ENCODE measurements at places on chromosomes 16 and 17.
A peak's percentile ranks its signal among the peaks of the same experiment; 100 is the strongest.

DNA sequence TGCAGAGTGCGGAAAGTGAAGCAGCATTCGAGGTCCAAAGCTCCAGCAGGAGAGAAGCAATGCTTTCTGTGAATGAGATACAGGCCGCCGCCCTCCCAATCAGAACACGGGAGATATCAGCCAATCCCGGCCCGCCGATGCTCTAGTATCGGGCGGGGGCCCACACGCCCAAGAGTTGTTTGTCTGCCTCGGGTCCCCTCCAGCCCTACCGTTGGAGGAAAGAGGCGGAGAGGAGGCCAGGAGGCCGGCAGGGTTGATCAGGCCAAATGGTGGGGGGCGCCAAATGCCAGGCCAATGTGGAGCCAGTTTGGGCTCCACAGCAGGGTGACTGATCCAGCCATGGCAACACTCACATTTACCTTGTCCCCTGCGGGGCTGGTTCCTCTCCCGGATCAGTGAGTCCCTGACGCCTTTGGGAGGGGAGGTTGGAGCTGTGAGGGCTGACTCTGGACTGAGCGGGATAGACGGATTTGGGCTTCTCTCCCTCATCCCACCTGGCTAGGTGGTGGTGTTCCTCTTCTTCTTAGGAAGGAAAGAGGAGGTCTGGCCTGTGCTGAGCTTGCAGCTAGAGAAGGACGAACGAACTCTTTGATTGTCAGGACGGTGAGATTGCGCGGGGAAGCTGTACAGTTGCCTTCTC lies 10.4 kb upstream of the CUEDC1 start:
- no peaks in the 10 kb centered on the region for H3K36me3 ChIP-seq
- H3K4me3 ChIP-seq: no peak overlapping the region
- H3K27ac ChIP-seq: no peak overlapping the region

GRCh38 chr16:24091125-24091524 lies 165.0 kb upstream of the CACNG3 start:
- no peaks in the 10 kb centered on the region for H3K27me3 ChIP-seq
- H3K27ac ChIP-seq: no peak overlapping the region
- H3K4me3 ChIP-seq: no peak overlapping the region
- no peaks in the 10 kb centered on the region for H3K4me1 ChIP-seq

- DNase-seq: peak; percentile 76
- H3K27ac ChIP-seq: peak overlapping the region; percentile 96
- no peaks in the 10 kb centered on the region for H3K27me3 ChIP-seq
- peak overlapping the region; percentile 29 for H3K4me3 ChIP-seq
These were observed 6.8 kb downstream of the ZNF267 start for GRCh38 chr16:31880322-31880979.

DNA sequence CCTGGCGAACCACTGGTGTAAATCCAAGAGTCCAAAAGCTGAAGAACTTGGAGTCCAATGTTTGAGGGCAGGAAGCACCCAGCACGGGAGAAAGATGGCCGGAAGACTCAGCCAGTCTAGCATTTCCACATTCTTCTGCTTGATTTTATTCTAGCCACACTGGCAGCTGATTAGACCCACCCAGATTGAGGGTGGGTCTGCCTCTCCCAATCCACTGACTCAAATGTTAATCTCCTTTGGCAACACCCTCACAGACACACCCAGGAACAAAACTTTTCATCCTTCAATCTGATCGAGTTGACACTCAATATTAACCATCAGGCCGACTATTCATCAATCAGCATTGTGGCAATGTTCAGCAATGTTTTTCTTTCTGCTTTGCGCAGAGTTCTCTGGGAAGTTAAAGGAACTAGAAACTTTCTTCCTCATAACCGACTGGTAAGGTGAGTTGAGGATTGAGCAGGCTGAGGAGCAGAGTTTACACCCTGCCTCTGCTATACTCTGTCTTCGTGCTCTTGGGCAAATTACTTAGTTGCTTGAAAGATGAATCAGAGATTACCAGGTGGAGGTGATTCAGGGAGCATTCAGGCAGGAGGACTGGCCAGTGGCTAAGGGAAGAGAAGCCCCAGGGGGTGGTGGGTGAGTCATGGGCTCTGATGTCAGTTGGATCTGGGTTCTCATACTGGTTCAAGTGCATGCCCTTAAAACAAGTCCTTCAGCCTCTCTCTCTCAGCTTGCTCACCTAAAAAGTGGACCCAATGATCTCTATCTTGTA lies 28.2 kb upstream of the BRD7 start:
- no peaks in the 10 kb centered on the region for H3K36me3 ChIP-seq
- no peak overlapping the region for H3K4me3 ChIP-seq
- peaks cover 20% of the 10 kb centered on the region for H3K4me1 ChIP-seq

GRCh38 chr17:39599004-39599664 lies 8.6 kb downstream of the NEUROD2 start:
- peaks cover 29% of the 10 kb centered on the region for H3K4me1 ChIP-seq
- DNase-seq: no peak
- peaks cover 84% of the 10 kb centered on the region for H3K27me3 ChIP-seq
- no peaks in the 10 kb centered on the region for H3K36me3 ChIP-seq
- H3K27ac ChIP-seq: no peak overlapping the region

DNA sequence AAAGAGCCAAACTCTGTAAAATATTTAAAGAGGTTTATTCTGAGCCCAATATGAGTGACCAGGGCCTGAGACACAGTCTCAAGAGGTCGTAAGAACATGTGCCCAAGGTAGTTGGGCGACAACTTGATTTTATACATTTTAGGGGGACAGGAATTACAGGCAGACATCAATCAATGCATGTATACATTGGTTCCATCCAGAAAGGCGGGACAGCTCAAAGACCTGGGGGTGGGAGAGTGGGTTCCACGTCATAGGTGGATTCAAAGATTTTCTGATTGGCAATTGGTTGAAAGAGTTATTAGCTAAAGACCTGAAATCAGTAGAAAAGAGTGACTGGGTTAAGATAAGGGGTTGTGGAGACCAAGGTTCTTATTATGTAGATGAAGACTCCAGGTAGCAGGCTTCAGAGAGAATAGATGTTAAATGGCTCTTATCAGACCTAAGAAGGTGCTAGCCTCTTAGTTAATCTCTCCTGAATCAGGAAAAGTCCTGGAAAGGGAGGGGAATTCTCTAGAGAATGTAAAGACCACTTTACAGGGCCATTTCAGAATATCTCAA lies 32.4 kb downstream of the HSBP1 start:
- H3K4me3 ChIP-seq: no peak overlapping the region
- no peak for DNase-seq
- peaks cover 9% of the 10 kb centered on the region for H3K27me3 ChIP-seq
- H3K27ac ChIP-seq: no peak overlapping the region

Measured in activated naive CD4-positive, alpha-beta T cell treated with anti-CD3 and anti-CD28 coated beads for 36 hours (primary cell).